ENCODE measurements at places on chromosomes 12 and 14. TPM values are rescaled to one million over a fixed set of nuclear protein-coding genes. Genes with fewer than 3 reads are reported as not detected.

The AKT1 gene
- total RNA-seq = 92.1 TPM

The SELPLG gene
- total RNA-seq = 2.7 TPM

DNA sequence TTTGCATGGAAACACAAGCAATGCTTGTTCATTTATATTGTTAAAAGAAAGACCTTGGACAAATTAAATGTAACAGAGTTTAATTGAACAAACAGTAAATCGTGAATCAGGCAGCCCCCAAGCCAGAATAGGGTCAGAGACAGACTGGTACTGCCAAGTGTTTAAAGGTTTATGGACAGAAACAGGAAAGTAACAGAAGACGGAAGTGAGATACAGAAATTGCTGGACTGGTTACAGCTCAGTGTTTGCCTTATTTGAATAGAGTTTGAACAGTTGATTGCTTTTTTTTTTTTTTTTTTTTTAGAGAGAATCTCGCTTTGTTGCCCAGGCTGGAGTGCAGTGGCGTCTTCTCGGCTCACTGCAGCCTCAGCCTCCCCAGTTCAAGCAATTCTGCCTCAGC, 50.3 kb downstream of the DAO start:
- no peak overlapping the region for H3K4me3 ChIP-seq
- H3K27ac ChIP-seq = peak overlapping the region; percentile 6
- no peaks in the 10 kb centered on the region for H3K27me3 ChIP-seq

DNA sequence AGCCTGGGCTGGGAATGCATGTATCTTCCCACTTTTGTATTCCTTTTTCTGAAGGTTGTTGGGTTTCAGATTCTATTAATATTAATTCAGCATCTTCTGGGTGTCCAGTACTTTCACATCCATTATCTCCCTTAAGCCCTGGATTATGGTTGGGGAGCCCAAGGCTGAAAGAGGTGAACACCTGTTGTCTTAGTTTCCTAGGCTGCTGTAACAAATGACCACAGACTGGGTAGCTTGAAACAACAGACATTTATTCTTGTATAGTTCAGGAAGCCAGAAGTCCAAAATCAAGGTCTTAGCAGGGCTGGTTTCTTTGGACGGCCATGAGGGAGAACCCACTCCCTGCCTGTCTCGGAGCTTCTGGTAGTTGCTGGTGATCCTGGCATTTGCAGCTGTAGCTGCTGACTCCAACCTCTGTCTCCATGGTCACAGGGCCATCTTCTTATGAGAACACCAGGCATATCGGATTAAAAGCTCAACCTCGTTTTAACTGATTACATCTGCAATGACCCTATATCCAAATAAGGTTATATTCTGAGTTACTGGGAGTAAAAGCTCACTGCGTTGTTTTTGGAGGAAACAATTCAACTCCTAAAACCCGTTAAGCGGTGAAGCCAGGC, 68.2 kb upstream of the CLMN start:
- H3K36me3 ChIP-seq = no peaks in the 10 kb centered on the region
- DNase-seq = no peak
- H3K27ac ChIP-seq = no peak overlapping the region
- H3K4me3 ChIP-seq = no peak overlapping the region

DNA sequence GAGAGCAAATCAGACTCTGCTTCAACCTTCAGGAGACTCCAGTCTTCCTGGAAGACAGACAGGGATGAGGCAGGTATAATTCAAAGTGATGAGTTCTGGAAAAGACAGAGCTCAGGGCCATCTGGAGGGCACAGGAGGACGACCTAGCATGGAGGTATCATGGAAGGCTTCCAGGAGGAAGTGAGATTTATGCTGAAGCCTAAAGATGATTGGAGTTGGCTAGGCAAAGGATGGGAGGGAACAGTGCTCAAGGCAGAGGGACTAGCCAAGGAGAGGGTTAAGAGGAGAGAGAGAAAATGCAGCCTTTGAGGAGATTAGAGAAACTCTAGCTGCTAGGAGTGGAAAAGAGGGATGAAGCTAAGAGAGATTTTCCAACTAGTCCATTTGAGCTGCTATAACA, 438.5 kb downstream of the MED13L start:
- H3K4me3 ChIP-seq = no peak overlapping the region
- DNase-seq = no peak
- no peaks in the 10 kb centered on the region for H3K36me3 ChIP-seq
- no peaks in the 10 kb centered on the region for H3K27me3 ChIP-seq
- H3K27ac ChIP-seq = no peak overlapping the region

DNA sequence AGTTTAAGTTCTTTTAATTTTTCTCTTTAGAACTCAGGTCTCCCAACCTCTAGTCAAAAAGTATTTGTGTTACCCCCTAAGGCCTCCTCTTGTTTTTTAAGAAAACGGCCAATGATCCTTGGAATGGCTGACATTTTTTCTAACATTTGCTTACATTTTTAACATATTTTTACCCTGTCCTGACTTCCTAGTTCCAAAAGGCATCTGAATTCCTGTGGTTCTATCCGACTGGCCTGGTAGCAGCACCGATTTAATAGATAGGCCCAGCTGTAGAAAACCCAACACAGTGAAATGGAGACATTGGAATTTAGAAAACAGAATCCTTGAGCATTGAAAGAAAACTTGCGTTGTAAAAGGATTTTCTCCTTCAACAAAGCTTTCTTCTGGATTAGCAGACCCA, 134.7 kb upstream of the GSC start:
- H3K4me1 ChIP-seq = no peaks in the 10 kb centered on the region
- H3K4me3 ChIP-seq = no peak overlapping the region
- no peak for DNase-seq
- no peak overlapping the region for H3K27ac ChIP-seq
- no peaks in the 10 kb centered on the region for H3K27me3 ChIP-seq

GRCh38 chr14:29039171-29039570, 272.6 kb downstream of the FOXG1 start:
- H3K36me3 ChIP-seq = no peaks in the 10 kb centered on the region
- no peak overlapping the region for H3K4me3 ChIP-seq
- DNase-seq = no peak
- no peak overlapping the region for H3K27ac ChIP-seq

GRCh38 chr12:68400226-68400829, 68.2 kb upstream of the MDM1 start:
- H3K4me1 ChIP-seq = no peaks in the 10 kb centered on the region
- no peak for DNase-seq
- H3K4me3 ChIP-seq = no peak overlapping the region
- H3K27me3 ChIP-seq = no peaks in the 10 kb centered on the region
- no peaks in the 10 kb centered on the region for H3K36me3 ChIP-seq
